ENCODE measurements at places on chromosomes 5 and 9.

- no peak for DNase-seq
Observed at GRCh38 chr5:121887727-121888126, 36.0 kb downstream of the FTMT start.

DNA sequence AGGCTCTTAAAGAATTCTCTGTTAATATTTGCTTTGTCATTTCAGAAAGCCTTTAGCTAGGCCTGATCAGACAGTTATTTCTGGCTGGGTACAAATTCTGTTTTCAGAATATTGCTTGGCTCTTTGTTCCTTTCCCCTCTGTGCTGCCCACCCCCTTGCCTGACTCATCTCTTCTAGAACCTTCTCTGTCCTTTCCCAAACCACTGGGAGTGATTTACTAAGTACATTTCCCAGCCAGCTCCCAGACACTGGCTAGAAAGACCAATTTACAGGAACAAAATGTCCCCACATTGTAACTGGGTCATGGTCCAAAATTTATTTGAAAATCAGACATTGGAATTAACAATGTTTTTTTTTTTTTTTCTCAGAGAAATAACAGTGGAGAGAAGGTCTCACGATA lies 133.1 kb upstream of the MAP1B start:
- no peak for DNase-seq

DNA sequence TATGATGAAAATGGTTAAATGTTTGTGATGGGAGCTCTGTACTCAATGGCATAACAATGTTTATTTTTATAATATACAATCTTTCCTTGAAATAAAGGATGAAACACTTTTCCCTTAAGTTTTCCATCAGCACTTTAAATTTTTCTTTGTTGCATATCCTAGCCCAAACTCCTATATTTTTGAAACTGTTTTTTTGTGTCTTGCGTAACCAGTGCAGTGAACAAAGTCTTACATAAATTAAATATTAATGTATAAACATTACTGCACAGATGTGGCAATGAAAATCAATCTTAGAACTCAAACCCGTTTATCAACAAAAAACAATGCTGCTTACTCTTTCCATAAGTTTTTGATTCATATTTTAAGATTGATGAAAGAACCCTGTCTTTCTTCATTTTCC lies 34.1 kb upstream of the IL31RA start:
- DNase-seq = no peak

GRCh38 chr9:2478421-2478820 lies 143.2 kb upstream of the VLDLR start:
- DNase-seq = no peak

- no peak for DNase-seq
Observed at GRCh38 chr9:127903557-127904475, 4.4 kb upstream of the ST6GALNAC6 start.

- no peak for DNase-seq
Observed at GRCh38 chr9:76419782-76420380, 25.7 kb upstream of the RFK start.

- DNase-seq = no peak
Observed at GRCh38 chr5:38112938-38113337, 145.4 kb upstream of the EGFLAM start.

DNA sequence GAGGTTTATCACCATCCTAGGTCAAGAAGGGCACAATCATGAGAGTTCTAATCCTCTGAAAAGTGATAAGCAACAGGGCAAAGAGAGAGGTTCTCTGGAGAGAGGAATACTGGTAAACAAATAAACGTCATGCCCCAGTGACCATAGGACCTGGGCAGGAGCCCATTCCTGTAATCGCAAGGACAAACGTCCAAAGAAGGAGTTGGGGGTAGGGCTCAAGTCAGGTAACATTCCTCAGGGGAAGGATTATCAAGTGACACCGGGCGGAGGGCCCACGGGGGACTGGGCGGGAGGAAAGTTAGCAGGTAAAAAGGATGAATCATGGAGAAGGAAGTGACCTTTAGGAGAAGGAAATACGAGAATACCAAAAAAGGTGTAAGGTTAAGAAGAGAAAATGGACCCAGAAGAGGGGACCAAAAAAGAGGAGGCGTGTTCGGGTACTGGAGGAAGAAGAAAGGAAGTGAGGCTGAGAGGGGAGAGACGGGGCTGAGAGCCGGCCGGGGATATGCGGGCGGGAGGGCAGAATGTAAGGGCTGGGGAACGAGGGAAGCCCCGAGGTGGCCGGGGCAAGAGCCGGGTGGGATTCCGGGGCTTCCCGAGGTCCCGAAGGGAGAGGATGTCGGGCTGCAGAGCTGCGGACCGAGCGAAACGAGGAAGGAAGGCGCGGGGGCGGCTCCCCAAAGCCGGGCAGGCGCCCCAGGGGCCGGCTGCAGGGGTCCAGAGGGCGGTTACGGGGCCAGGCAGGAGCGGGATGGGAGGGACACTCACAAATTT lies 583 bp downstream of the DIAPH1 start:
- peak; percentile 60 for DNase-seq

- DNase-seq = no peak
Observed at GRCh38 chr9:9108641-9109040, 1309.1 kb upstream of the DMAC1 start.

- DNase-seq = peak; percentile 63
Observed at GRCh38 chr5:149320791-149321330, 24.4 kb upstream of the GRPEL2 start.

GRCh38 chr5:40093550-40093949 lies 586.2 kb upstream of the PTGER4 start:
- no peak for DNase-seq

GRCh38 chr9:110580850-110581249 lies 1.3 kb upstream of the SVEP1 start:
- no peak for DNase-seq

DNA sequence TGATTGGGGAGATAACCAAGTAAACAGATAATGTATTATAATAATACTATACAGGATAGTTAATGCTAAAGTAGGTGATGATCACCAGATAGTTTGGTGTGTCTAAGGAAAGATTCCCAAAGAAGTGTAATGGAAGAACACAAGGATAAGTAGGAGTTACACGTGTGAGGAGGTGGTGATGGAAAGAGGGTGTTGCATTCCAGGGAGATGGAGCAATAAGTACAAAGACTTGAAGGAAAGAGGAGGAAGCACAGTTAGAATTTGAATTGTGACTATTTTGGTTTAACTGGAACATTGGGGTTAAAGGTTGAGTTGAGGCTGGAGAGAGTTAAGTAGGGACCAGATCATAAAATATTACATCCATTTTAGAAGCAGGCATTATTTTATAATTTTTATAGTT lies 76.9 kb downstream of the IPO11 start:
- DNase-seq = no peak

DNA sequence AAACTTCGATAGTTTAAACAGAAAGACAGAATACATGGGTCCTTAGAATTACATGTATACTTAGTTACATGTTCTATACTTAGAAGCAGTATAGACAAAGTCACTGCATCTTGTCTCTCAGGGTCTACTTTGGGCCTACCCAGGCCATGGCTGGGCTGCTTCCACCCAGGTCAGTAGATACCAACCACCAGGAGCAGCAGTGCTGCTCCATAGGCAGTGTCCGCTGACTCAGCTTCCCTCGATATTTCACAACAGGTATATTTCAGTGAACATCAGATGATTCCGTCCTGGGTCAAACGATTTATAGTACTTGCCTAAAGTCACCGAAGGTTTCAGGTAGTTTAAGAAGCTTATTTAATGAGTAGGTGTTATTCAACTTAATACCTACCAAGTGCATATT lies 18.0 kb downstream of the IARS1 start:
- DNase-seq = no peak

DNA sequence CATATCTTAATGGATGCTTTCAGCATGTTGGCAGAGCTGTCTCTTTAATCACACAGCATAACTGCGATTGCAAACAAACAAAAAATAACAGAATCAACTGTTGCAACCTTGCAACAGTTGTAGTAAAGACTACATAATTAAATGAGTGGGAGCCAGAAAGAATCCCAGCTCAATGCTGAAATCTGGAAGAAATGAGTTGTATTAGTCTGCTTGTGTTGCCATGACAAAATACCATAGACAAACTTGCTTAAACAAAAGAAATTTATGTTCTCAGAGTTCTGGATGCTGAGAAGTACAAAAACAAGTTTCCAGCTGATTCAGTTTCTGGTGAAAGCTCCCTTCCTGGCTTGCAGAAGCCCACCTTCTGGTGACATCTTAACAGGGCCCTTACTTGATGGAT lies 260.9 kb upstream of the TUSC1 start:
- no peak for DNase-seq

DNA sequence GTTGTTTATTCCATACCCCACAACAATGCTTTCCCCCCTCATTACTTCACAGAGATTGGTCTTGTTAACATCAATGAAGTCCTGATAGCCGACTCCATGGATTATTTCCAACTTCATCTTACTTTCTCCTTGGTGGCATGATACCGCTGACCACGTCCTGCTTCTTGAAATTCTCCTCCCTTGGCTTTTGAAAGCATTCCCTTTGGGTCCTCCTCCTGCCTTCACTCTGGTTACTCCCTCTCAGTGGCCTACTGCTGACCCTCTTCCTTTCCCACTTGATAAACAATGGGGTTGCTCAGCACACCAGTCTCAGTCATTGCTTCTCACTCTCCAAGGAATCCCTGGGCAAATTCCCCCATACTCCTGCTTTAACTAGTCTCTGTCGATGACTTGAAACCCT lies 283.9 kb downstream of the SEC61B start:
- no peak for DNase-seq

GRCh38 chr5:58849921-58850667 lies 267.2 kb downstream of the RAB3C start:
- no peak for DNase-seq

DNA sequence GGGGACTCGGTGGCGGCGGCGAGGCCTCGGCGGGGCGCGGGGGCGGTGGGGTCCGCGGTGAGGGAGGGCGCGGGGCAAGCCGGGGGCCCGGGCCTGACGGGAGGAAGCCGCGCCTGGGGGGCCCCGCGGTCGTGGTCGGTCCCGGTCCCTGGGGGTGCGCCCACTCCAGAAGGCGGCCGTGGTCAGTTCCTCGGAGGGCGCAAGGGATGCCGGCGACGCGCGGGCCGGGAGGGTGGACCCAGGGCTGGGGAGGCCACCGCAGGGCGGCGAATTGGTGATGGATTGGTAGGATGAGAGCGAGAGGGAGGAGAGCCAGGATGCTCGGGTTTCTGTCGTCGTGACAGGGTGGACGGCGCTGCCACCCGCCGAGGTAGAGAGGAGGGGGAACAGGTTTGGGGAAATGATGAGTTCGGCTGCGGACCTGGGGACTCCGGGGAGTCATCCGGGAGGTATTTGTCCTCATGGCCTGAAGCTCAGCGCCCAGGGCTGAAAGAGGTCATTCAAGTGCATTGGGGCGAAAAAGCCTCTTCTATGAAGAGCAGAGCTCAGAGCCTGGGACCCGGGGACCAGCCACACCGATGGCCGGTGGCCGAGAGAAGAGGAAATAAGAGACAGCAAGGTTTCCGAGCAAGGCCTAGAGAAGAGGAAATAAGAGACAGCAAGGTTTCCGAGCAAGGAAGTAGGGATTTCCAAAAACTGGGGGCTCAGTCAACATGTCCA lies 557 bp downstream of the GNG10 start:
- peak; percentile 29 for DNase-seq

DNA sequence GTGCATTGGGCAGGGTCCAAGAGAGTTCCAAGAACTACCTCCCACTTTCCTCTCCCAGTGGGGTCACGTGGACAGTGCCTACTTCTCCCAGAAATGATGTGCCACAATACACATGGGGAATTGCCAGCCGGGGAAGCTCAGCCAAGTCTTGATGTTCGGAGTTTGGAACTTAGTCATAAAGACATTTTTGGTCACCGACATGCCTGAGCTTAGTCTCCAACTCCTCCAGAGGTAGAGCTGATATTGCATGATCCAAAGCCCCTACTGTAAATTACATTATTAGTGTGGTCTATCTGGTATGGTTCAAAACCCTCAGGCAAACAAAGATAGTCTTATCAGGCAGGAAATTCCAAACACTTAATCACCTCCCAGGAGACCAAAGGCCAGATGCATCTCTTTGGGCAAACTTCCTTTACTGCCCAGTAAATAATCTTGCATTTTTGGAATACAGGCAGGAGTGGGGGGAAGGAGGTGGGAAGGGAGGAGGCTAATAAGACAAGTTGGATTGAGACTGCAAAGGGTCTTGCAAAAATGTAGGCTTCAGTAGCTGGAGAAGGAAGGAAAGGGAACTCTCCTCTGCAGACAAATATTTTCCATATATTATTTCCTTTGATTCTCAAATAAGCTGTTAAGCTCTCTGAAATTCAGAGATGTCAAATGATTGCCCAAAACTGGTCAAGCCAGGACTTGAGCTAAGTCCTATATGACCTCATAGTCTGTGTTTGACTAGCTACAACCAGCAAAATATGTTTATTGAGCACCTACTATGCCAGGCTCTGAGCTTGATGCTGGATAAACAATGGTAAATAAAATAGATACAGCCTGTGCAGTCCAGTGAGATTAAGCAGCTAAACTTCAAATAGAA lies 99.4 kb downstream of the DRD1 start:
- peak; percentile 88 for DNase-seq

GRCh38 chr9:129933185-129934040 lies 98.2 kb downstream of the USP20 start:
- DNase-seq = no peak

GRCh38 chr5:81906086-81906485 lies 65.7 kb upstream of the ATG10 start:
- DNase-seq = no peak

DNA sequence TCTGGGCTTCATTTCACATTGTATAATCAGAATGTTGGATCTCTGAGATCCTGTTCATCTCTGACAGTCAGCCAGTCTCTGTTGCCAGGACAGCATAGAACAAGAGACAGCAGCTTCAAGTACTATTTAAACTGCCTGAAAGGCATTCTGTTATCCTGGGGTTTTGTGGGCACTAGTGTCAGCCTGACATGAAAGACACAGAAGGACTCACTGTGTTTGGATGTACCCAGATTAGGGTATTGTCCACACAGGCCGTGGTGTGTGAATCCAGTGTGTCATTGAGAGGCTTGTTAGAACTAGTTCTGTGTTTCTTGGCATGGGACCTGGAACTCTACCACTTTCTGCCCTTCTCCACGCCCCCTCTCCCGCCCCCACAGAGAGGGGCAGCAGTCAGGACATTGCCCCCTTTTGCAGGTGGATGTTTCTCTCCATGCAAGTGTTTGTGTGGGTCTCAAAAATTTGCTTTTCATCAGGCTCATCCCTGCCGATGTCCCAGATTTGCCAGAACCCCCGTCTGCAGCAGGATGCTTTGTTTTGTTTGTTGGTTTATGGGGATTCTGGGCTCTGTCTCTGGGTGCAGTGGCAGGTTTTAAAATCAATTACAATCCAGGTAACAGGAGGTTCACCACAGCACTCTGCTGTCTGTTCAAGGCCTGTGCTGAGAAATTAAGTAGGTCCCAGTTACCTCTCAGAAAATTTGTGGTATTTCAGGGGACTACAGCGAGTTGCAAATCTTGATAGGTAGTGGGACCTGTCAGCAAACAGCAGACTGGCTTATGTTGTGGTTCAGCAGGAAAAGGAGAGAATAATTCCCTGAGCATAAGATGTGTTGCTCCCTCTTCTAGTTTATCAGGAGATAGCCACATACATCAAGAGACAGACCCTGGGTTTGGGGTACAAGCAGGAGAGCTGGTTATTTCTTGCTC lies 144.6 kb downstream of the DOCK2 start:
- no peak for DNase-seq

- no peak for DNase-seq
Observed at GRCh38 chr5:82346399-82347165, 68.4 kb upstream of the RPS23 start.

GRCh38 chr5:107088907-107089306 lies 581.8 kb downstream of the EFNA5 start:
- DNase-seq = no peak

GRCh38 chr9:126125177-126125576 lies 201.5 kb upstream of the MVB12B start:
- no peak for DNase-seq

- DNase-seq = no peak
Observed at GRCh38 chr9:13552606-13553215, 273.2 kb upstream of the MPDZ start.

GRCh38 chr9:129610473-129611306 lies 10.2 kb downstream of the C9orf50 start:
- peak; percentile 74 for DNase-seq
